ENCODE measurements at places on chromosomes 1 and 21.
A peak's percentile ranks its signal among the peaks of the same experiment; 100 is the strongest.

DNA sequence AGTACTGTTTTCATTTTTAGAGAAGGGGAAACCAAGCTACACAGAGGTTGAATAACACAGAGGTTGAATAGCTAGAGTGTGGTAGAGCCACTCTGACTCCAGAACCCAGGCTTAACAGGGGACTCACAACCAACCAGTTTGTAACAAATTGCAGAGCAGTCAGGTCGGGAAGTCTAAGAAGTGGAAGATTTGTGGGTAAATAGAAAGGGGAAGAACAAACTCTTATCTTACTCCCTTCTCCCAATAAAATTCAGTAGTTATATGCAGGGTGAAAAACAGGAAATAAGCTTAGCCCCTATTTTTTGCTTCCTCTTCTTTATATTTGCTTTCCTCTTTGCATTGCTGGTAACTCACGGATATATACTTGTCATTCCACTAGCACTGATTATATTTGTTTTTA lies 23.2 kb downstream of the CDC42 start:
- no peak for DNase-seq

DNA sequence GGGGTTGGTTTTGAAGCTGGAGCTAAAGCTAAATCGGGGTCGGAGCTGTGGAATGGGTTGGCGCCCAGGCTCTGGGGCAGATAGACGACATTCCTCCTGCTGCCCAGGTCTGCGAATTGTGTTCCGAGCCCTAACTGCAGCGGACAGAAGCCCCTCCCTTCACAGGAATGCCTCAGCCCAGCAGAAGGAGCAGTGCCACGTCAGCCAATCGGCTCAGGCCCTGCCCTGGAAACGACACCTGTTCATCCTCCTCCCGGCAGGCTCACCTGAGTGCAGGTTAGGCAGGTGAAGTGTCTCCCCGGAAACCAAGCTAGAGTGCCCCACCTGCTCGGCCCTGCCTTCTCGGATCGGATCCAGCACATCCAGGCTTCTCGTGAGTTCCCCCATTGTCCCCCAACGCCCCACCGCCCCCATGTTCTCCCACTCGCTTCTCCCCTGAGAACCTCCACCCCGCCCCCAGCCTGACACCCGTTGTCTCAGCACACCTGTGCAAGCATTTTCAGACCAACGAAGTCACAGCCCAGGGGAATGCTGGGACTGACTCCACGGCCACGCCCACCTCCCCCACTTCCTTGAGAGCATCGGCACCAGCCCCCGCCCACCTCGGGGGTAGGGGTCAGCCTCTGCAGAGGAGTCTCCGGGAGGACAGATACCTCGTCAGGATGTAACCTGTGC lies 775 bp downstream of the TMEM125 start:
- DNase-seq = peak; percentile 65

- no peak for DNase-seq
Measured at GRCh38 chr1:29238620-29239002, 2.3 kb downstream of the PTPRU start.

- DNase-seq = no peak
Measured at GRCh38 chr1:212930986-212931678, 19.2 kb upstream of the VASH2 start.

DNA sequence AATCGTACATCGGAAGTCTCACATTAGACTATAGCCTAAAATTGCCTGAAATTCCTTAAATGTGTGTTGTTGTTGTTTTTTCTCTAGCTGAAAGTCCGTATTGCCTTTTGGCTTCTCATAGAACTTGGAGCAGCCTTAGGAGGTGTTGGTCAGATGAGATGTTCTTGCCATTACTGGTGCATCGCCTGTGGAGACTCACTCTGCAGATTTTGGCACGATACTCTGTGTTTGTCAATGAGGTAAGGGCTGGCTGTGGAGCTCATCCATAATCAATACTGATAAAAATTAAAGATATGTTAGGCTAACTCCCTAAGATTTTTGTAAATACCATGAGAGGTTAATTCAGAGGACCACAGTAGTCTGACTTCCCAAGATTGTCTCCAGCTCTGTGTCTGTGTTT lies 28.9 kb downstream of the AGT start:
- DNase-seq = no peak

DNA sequence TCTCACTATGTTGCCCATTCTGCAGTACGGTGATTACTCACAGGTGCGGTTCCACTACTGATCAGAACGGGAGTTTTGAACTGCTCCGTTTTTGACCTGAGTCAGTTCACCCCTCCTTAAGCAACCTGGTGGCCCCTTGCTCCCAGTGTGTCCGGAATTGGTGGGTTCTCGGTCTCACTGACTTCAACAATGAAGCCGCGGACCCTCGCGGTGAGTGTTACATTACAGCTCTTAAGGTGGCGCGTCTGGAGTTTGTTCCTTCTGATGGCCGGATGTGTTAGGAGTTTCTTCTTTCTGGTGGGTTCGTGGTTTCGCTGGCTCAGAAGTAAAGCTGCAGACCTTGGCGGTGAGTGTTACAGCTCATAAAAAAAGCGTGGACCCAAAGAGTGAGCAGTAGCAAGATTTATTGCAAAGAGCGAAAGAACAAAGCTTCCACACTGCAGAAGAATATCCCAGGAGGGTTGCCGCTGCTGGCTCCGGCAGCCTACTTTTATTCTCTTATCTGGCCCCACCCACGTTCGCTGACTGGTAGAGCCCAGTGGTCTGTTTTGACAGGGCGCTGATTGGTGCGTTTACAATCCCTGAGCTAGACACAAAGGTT lies 17.6 kb upstream of the PARP1 start:
- DNase-seq = peak; percentile 29

GRCh38 chr1:159993911-159994310 lies 37.9 kb downstream of the PIGM start:
- DNase-seq = no peak

DNA sequence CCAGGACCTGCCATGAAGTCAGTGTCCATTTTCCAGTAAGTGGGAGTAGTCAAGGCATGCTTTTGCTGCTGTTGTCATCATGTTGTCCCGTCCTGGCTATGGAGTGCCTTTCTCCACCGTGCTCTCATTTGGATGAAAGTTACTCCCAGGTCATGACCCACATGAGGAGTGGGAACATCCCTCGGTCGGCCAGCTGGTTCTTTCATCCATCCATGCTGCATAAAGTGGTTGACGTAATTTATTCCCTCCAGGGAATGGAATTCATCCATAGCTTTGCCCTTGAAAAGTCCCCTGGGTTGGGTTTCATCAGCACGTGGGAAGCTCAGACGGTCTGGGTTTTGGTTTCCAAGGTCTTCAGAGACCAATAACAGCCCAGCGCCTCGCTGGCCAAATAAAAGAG lies 11.6 kb downstream of the PLA2G2A start:
- no peak for DNase-seq

DNA sequence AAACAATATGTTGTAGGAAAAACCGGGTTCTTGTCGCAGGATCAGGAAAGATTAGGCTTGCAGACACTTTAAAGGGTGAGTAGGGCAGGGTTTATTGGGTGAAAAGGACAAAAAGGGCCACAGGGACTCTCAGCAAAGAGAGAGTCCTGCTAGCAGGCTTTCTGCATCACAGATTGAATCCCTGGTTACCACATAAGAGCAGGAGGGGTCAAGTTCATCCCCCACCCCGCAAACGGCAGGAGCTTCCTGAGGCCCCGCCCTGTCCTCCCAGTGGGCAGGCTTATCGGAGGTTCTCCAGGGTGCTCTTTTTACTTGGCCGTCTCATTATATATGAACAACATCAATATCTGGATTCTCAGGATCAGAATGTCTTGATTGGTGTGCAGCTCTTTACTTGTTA lies 47.7 kb downstream of the SYCP1 start:
- no peak for DNase-seq

DNA sequence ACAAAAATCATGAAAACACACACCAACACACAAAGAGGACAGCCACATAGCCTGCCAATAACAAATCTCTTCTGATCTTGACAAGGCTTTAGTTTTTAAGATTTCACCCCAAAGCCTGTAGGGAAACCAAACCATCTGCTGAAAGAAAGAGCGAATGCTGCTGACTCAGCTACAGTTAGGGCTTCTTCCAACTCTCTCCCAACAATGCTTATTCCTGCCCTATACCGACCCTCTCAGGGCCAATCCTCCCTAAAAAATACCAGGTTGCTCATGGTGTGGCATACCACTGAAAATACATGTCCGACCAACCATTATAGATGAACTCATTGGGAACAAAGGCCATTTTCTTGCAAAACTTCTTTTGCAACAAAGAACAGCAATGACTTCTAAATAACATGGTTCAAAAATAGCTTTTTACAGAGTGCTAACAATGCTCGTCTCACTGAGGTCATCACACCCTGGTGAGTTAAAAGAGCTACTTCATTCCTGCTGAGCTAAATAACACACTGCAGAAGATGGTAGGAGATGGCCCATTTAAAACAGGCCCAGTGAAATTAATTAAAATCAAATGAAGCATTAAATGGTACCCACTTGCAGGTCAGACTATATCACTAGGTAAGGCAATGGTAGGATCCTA lies 86.1 kb downstream of the KIAA0319L start:
- no peak for DNase-seq

- peak; percentile 82 for DNase-seq
Measured at GRCh38 chr1:9128520-9129265, at the start of gene GPR157. Gene GPR157, minus strand, starts transcription at chr1:9129102. Its CDS starts 75 bp downstream, at chr1:9129027.

DNA sequence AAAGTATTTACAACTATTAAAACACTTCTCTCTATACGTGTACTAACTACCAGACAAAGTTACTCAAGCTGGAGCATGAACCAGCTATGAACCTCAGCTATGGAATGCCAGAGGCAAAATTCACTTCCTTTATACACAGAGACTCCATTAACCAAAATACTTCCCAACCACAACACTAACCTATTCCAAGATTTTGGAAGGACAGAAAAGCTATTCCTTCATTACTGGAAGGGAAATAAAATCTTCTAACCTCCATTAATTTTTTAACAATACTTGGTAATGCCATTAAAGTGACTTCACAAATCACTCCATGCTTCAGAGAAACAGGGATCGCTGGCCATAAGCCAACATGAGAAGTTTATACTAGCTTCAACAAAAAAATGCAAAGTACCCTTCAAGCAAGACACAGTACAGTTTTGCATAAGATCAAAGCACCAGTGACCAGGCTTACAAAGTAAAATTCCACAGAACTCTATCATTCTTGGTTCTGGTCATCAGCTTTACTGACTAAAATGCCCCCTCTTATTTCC lies 58.0 kb downstream of the PUM1 start:
- no peak for DNase-seq

GRCh38 chr1:161740921-161741320 lies 8.7 kb upstream of the DUSP12 start:
- DNase-seq = no peak

DNA sequence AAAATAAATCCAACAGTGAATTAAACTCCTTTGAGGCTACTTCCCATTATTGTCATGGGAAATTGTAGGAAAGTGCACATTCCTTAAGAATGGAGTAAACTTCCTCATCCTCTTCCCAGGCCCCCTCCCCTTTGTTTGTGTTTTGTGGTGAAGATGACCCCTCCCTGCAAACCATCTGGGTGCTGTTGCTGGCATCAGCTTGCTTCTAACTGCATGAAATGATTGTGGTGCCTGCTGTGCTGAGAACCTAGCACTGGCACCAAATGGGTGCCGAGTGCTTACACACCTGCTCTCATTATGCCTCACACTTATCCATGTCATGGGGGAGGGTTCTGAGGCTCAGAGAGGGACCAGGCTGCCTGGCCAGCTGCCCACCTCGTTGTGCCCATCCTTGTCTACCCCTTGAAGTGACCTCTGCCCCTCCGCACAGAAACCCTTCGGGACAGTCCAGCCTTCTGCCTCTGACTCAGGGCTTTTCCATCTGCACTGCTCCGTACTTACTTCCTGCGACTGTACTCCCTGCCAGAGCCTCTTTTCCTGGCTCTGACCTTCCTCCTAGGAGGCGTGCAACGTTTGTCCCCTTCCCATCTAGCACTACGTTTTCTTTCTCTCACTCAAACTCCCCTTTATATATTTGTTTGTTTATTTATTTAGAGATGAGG lies 30.6 kb downstream of the CAPN2 start:
- DNase-seq = no peak

DNA sequence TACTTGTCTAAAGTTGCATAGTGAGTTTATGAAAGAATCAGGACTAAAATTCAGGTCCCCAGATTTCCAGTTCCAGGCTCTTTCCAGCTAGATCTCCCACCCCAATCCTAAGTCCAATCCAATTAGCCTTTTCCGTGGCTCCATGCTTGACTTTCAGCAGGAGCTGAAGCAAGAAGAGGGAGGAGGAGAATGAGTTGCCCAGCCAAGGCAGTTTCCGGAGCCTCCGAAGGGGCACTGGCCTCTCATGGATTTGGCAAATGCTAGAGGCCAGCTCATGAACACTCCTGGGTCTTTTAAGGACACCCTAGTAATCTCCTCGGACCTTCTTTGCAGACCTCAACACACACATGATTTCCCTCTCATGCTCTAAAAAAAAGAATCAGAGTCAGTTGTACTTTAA lies 10.5 kb upstream of the LRRC52 start:
- DNase-seq = no peak

DNA sequence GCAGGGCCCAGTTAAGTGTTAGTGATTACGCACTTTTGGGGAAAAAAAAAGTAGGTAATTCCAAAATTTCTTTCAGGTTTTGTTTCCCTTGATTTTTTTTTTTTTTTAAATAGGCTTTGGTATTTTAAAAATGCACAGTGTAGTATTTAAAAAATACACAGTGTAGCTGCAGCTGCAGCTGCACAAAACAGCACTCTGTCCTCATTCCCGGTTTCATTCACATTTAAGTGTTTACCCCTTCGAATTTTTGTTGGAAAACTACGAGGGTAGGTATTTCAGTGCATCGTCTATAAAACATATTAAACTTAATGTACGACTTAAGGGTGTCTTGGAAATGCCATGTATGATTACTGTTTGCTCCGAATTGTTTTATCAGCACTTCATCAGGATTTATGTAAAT lies 3.4 kb downstream of the NEK7 start:
- DNase-seq = no peak

- peak; percentile 56 for DNase-seq
Measured at GRCh38 chr21:44539046-44539445, 949 bp downstream of the KRTAP10-1 start.

GRCh38 chr1:30779294-30780071 lies 21.9 kb upstream of the LAPTM5 start:
- DNase-seq = no peak

DNA sequence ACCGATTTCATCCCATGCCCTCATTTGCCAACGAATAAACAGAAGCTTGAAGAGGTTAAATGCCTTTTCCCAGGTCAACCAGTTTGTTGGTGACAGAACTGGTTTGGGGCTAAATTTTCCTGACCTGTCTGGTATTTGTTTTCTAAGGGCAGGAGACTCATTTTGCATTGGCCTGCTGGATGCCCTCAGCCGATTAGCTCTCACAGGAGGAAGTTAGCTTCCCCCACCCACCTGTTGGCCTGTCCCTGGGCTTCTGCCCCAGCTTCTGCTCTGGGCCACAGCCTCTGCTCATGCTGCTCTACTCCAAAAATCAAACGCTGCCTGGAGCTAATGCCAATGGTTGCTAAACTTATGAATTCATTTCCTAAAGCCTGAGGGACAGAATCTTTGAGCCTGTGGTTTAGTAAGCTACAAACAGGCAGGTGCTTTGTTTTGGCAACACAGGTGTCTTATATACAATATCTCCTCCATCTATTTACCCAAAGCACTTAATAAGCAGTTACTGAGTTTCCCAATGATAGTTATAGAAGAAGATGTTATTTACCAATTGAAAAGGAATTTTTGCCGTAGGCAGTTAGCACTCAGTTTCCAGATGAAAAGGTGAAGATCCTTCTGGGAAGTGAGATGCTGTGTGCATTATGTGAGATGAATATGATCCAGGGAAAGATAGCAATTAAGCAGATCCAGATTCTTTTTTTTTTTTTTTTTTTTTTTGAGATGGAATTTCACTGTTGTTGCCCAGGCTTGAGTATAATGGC lies 82.3 kb downstream of the TM2D1 start:
- DNase-seq = no peak

- no peak for DNase-seq
Measured at GRCh38 chr1:43835082-43836021, 98.2 kb upstream of the ARTN start.

Measured in coronary artery (tissue), 2 donors.